ENCODE measurements at places on chromosomes 2 and 18.

DNA sequence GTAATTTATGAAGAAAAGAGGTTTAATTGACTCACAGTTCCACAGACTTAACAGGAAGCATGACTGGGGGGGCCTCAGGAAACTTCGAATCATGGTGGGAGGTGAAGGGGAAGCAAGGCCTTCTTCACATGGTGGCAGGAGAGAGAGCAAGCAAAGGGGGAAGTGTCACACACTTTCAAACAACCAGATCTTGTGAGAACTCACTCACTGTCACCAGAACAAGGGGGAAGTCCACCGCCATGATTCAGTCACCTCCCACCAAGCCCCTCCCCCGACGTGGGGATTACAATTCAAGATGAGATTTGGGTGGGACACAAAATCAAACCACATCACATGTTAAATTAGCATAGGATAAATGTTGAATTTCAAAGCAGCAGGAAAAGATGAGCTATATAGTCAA, 56.2 kb downstream of the STRADB start:
- no peak for DNase-seq

DNA sequence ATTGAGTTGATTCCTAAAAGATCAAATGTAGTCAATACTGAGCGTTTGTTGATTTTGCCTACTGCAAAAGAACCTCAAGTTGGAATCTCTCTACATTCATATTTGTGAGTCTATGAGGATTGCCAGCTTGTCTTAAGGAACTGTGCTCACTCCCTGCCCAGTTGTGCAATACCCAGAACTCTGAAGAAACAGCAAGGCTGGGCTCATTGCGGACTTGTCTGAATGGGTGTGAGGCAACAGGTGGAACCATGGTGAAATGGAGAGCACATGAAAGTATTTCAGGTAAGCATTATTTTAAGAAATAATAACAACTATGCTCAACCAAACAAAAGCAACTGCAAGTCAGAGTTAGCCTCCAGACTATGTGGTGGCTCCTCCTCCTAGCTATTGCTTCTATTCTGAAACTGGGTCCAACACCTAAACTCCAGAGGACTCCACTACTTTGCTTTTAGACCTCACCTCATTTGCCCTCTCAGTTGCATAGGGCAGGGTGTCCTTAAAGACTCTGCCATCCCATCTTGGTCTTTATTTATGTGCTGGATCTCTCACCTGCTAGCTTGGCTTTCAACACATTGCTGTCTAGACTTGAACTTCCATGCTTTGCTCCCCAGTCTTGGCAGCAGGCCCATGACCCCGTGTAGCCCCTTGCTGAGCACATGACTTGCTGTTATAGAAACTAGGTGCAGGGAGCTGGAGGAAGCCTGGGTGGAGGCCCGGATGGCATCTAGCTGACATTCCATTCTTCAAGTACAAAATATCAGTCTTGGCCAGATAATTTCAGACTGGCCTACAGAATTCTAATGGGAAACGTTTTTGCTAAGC, 94.8 kb upstream of the ARL5A start:
- DNase-seq: no peak

DNA sequence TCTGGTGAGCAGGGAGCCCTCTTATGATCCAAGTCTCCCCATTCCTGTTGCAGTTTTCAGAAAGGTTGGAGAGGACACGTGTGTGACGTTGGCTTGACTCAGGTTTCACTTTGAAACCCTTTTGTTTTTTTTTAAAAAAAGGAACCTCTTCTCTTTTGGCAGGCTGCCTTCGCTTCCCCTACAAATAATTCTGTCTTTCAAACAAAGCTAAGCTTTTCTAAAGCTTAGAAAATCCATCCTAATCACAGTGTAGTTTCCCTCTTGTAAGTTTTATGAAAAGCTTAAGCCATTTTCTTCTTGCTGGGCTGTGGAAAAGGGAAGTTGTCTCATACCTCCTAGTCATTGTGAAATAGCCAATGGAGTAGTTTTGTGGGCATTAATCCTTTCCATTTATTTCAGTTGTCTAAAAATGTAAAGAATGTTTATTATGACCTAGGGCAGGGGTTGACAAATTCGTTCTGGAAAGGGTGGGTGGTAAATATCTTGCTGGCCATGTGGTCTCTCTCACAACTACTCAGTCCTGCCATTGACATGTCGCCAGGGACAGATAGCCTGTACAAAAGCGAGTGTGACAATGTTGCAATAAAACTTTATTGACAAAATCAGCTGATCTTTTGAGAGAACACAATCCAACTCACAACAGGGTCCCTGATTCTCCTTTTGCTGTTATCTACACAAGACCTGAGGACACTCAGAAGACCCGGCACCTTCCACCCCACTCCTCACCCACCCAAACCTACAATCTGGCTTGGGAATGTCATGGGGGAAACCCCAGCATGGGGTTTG, 878.8 kb downstream of the RNF144A start:
- no peak for DNase-seq

DNA sequence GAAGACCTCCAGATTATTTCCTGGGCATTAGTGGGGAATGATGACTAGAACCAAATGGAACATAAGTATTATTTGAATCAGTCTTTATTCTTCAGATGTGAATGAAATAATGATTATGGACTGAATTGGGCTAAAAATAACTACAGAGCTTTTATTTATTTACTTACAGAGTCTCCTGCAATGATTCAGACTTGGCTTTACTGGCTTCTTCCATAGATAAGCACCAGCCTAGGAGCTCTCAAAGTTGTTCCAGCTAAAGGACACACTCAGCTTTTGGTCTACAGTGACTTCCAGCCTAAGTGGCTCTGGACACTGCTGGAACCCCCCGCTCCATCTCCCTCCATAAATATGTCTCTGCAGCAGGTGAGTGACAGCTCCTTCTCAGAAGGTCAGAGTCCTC, 24.3 kb upstream of the ARHGAP25 start:
- no peak for DNase-seq

- peak; percentile 45 for DNase-seq
Observed at GRCh38 chr2:54041135-54041534, 70.3 kb upstream of the PSME4 start.

GRCh38 chr18:78138983-78139496, 840.6 kb upstream of the SALL3 start:
- no peak for DNase-seq
